ENCODE measurements at places on chromosomes 11 and 22. TPM values are rescaled to one million over a fixed set of nuclear protein-coding genes. Genes with fewer than 3 reads are reported as not detected.

Gene VWA5A
- 45.2 TPM for total RNA-seq

Gene OR5M8
- total RNA-seq, result not detected

Gene SHANK3
- 13.8 TPM for total RNA-seq

Gene CRYBB3
- not detected for total RNA-seq

Gene MAJIN
- not detected for total RNA-seq

Gene ALX4
- not detected for total RNA-seq

Gene NELL1
- not detected for total RNA-seq

Gene UPK2
- not detected for total RNA-seq

Gene APOBEC3B
- total RNA-seq, result 1.9 TPM

Gene SCUBE1
- 12.3 TPM for total RNA-seq

Gene TSGA10IP
- not detected for total RNA-seq

Gene ARHGEF17
- 23.6 TPM for total RNA-seq

Gene CDCA5
- total RNA-seq, result 3.3 TPM

Gene PGA5
- not detected for total RNA-seq

Gene PARVG
- 33.0 TPM for total RNA-seq

Gene KRTAP5-1
- not detected for total RNA-seq

Gene OR8H2
- not detected for total RNA-seq

Gene UCP3
- 3.4 TPM for total RNA-seq

Gene TTC36
- 38.5 TPM for total RNA-seq

Gene OR51E2
- total RNA-seq, result 0.67 TPM

Gene TNNI2
- total RNA-seq, result 23.9 TPM

Gene AMPD3
- total RNA-seq, result 16.9 TPM

Gene MYO7A
- total RNA-seq, result 7.2 TPM

Gene SCGB1D2
- not detected for total RNA-seq
